ENCODE measurements at places on chromosomes 5 and 9.

DNA sequence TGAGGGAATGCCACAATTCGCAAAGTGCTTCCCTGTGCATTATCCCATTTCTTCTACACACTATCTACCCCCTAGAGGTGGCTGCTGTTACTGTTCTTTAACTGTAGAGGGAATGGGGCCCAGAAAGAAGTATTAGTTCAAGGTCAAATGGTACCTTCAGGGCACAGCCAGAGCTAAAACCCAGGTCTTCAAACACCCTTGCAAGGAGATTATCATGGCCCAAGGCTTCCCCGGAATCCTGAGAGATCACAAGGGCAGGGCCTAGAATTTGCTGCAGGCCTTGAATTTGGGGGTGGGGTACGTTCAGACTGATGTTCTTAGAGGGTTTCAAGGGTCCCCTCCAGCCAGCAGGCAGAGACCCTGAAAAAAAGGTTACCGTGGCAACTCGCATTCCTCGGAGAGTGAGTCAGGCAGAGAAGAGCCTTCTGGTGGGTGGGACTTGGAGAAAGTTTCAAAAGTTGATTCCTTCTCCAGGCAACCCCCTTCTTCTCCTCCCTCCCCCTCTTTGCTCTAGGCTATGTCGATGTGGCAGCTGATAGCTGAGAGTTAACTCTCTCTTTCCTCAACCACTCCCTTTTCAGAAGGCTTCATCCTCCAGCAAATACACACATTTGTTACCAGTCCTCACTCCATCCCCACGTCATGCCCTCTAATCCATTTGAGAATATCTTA is 1.9 kb downstream of the SPARC start:
- DNase-seq, result no peak

GRCh38 chr5:67214036-67214435 is 17.4 kb upstream of the CD180 start:
- DNase-seq, result no peak

DNA sequence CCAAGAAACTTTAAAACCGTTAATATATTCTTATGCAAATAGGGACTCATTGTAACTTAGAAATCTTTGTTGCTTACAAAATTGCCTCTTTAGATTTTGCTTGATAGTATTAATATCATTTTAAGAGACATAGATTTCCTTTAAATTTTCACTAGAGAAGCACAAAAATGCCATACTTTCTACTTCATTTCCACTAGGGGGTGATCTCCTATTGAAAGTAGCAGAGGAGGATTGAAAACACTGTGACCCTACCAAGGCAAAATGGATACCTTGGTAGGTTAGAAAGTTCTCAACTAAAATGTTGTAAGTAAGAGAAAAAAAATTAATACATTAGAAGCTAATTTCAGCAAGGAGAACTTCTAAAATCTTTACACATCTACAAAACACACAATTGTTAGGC is 204.9 kb downstream of the CHSY3 start:
- DNase-seq, result no peak

GRCh38 chr5:116595498-116595897 is 20.9 kb upstream of the SEMA6A start:
- no peak for DNase-seq

GRCh38 chr9:38671748-38672147 is 48.2 kb downstream of the FAM240B start:
- DNase-seq, result no peak

GRCh38 chr5:163330723-163331668 is 106.4 kb upstream of the CCNG1 start:
- DNase-seq, result no peak

DNA sequence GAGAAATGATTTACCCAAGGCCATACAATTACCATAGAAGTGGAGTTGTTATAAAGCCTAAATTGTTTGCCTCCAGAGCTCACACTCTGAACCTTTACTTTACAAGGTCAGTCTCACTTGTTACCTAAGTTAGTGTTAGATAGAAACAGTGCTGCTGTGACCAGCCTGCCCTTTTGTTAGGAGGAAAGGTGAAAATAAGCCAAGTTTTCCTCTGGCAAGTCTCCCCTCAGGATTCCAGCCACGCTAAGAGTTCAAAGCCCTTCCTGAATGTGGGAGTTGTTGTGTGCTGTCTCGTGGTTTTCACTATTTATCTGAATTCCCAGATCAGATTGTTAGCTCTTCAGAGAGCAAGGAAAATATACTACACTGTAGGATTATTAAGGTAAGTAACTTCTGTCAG is 260.0 kb downstream of the SGCD start:
- DNase-seq, result no peak

- no peak for DNase-seq
Observed at GRCh38 chr9:80175286-80176150, 603.8 kb downstream of the TLE4 start.

- no peak for DNase-seq
Observed at GRCh38 chr9:23739753-23740152, 86.3 kb downstream of the ELAVL2 start.

GRCh38 chr9:33638391-33638915 is 114.4 kb downstream of the ANKRD18B start:
- DNase-seq, result no peak

DNA sequence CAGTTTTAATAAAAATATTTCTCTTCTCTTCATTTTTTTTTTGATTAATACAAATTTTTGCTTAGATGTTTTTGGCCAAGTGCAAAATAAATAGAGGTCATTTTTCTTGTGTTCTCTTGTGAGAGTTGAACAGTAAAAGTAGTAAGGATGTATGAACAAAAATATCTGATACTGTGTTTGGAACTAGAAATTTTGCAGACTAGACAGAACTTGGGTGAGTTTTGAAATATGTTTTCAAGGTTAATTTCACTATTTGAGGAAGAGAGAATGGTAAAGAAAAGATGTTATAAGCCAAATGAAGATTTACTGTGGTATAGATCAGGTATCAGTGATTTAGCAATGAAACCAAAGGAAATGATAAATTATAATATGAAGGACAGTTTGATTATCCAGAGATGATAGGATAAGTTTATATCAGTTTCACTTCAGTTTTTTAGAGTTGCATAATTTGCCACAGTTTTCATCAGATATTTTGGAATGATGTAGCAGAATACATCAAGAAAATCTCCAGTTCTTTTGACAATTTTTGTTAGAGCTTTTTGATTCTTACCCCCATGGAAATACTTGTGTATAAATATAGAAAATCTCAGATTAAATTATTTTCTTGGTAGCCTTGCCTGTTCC is 147.9 kb upstream of the VCAN start:
- no peak for DNase-seq

GRCh38 chr5:19322716-19323485 is 665.1 kb downstream of the CDH18 start:
- DNase-seq, result no peak

Measured in activated T-helper 1 cell treated with Interleukin-2 at 50 U/mL for 16 hours (primary cell).